NCI-H1417 (cell line): ENCODE measurements at places on chromosomes 6 and 20.

DNA sequence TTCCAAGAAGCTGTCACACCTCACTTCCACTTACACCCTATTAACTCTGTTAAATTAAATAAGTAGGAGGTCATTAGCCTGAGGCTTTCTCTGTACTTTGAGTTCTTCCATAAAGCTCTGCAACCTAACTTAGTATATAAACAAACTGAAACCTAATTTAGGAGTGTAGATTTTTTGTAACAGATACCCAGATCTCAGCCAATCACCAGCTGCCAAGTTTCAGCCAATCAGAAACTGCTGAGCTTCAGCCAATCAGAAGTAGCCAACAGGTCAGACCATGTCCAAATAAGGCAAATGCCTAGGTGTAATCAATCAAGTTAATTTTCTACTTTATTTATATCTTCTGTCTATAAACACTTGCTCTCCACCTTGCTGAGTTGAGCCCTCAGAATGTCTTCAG, 142.7 kb upstream of the SULF2 start:
- no peak for DNase-seq

DNA sequence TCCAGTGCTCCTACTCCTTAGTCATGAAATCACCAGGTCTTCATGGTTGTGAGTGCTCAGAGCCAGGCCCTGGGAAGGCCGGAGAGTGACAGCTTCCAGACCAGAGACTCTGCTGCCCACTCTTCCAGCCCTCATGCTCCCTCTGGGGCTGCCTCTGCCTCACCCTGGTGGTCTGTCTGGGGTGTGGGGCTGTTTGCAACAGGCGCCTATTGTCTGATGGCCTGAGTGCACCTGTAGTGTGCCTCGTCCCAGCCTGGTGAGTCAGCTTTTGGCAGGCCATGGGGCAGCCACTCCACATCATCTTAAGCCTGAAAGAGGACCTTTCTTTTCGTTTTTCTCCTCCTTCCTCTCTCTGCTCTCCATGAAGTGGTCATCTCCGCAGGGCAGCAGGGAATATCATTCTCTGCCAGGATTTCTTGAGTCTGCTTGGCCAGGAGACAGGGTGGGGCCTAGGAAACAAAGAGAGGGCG, 173.8 kb downstream of the VEGFA start:
- no peak for DNase-seq

GRCh38 chr6:113645576-113645970, 211.6 kb upstream of the MARCKS start:
- DNase-seq = no peak

DNA sequence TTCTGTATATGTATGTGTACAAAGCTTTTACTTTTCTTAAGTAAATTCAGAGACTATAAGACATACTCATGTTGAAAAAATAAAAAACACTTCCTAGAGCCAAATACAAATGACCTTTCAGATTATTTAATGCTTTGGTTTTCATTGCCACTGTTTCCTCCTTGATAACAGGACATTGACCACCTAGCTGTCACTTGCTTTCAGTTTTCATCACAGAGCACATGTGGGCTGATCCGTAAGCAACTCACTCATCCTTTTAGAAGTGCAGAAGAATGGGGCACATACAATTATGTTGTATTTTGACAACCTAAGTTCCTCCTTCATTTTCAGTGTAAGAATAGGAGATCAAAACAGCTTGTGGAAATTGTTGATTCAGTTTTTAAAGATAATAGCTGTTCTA, 6.2 kb downstream of the ZBTB2 start:
- no peak for DNase-seq

DNA sequence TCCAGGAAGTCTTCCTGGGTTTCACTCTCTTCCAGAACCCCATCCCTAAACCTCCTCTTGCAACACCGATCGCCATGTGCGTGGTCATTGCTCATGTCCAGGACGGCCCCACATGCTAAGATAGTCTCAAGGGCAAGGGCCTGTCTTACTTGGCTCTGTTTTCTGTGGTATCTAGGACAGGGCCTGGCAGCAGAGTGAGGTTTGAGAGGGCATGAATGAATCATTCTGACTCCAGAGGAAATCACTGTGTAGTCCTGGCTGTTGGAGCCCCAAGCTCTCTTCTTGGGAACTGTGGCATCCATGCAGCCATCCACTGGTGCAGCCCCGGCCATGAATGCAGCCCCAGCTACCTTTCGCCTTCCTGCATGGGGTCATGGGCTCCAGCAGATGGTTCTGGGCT, 12.4 kb downstream of the SIRPA start:
- no peak for DNase-seq

DNA sequence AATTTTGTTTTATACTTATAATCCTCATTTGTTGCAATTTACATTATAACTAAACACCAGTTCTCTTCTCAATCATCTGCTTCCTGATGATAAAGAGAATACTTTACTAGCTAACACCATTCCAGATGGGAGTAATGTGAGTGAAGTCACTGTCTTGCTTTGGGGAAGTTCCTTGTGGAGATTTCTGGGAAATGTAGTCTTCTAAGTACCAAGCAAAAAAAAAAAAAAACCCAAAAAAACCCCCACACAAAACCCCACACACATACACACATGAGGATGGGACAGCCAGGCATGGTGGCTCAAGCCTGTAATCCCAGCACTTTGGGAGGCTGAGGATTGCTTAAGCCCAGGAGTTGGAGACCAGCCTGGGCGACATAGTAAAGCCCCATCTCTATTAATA, 2.2 kb upstream of the SNPH start:
- no peak for DNase-seq

GRCh38 chr20:1391640-1392442, 1.0 kb downstream of the FKBP1A start:
- no peak for DNase-seq

DNA sequence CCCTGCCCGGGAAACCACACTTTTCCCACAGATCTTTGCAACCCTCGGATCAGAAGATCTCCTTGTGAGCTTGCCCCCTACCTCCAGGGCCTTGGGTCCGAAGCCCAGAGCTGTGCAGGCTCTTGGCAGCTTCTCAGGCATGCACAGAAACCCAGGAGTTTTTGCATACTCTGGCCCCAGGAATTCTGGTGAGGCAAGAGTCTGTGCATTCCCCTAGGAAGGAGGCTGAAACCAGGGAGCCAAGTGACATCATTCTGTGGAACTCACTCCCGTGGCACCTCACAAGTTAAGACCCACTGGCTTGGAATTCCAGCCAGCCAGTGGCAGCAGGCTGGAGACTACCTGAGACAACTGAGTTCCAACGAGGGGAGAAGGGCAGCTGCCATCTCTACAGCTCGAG, 100.1 kb downstream of the TNFRSF21 start:
- no peak for DNase-seq

DNA sequence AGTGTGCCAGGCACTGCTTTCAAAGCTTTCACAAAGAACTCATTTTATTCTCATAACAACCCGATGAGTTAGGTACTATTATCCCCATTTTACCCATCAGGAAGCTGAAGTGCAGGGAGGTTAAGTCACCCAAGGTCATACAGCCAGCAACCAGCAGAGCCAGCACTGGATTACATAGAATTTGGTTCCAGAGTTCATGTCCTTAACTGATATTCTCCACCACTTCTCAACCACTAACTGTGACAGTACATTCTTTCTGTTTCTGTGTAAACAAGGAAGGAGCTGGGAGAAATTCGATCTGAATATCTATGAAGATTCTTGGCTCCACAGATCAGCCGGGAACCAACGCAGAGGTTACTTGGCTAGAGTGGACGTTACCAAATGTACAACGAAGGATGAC, 98.0 kb downstream of the KIF16B start:
- peak; percentile 50 for DNase-seq

GRCh38 chr20:1818895-1819294, 76.3 kb upstream of the SIRPA start:
- DNase-seq = no peak

- DNase-seq = no peak
Observed at GRCh38 chr6:41176189-41176588, 13.3 kb upstream of the TREM2 start.

- DNase-seq = no peak
Observed at GRCh38 chr6:151141685-151142084, 98.1 kb upstream of the AKAP12 start.

DNA sequence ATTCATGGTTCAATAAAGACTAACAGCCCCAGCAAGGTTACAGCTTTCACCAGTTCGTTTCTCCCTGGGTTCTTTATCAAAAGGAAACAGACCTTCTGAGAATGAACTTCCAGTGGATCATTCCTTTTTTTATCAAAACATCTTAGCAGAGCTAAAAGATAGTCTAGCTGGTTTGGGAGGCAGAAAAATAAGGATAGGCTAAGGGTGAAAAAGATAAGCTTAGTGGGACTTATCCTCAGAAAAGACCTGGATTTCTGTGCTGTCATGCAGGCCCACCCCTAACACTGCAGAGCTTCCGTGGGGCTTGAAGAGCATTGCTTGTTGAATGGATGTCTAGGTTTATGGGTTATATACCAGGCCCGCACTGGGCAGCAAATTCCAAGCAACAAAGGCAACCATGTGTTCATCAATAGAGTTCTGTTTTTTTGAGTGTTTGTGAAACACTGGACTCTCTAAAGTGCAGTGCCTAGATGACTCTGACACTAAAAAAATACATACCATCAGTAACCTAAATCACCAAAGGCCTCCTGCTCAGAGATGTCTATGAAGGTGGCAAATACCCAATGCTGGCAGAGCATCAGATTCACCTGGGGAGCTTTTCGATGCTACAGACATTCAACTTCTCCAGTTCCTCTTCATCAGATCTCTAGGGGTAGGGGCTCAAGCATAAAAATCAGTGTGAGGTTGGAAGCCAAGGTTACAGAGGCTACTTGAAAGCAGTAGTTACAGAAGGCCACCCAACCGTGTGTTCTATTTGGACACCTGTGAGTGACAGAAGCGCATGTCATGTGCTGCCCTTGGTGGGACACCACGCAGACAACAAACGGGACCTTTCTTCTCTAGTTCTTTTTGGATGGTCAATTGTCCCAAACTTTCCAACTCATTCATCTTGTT, 53.0 kb downstream of the TNFAIP3 start:
- DNase-seq = no peak

GRCh38 chr20:48283470-48284110, 498.3 kb upstream of the SULF2 start:
- DNase-seq = no peak

DNA sequence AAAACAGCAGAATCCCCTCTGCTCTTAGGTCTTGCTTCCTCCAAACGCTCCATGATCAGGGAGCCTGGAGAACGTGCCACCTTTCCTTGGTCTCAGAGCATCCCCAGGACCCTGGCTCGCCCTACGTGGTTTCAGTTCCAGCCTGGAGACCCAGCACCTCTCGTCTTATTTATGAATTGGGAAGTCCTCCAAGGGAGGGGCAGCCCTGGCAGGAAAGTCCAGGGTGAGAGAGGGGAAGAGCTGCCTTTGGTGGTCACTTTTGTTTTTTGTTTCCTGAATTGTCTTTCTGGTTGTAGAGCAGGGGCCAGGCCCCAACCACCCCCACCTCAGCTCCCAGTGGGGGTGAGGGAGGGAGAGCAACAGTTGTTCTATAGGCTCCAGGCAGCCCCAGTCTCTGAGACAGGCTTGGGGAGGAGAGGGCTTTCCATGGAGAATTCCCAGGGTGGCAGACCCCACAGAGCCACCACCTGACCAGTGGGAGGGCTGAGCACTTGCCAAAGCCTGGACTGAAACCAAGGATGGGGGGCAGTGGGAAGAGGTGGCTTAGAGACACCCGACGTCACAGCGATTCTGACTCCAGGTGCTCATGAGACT, 88.8 kb downstream of the PRND start:
- no peak for DNase-seq

- DNase-seq = no peak
Observed at GRCh38 chr20:56690531-56691175, 61.5 kb downstream of the TFAP2C start.

DNA sequence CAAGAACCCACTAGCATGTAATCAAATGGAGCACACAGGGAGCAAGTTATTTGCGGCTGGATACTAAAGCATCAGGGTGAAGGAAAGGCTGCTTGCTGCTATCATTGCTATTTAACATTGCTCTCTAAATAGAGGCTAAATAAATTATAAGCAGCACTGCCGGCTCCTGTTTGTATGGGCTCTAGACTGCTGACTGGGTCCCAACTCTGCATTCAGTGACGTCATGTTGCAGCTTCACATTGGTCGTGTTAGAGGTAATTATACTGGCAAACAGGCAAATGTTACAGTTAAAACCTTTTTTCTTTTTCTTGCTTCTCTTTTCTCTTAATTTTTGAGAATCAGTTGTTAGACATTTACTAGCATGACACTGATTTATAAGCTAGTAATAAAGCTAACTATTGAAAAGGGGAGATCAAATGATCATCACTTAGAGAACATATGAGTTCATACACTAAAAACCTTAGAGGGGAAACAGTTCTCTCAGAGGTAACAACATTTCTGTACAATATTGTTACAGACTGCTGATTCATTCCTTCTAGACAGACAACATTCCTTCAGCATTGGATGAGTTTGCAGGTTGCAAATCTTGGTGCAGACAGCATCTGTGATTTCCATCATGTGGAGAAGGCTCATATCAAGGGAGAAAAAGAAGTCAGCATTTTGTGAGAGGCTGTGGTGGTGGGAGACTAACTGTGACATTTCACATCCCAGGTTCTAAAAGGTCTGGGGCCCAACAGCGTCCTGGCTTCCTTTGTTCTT, 15.9 kb downstream of the RFPL4B start:
- DNase-seq = no peak

DNA sequence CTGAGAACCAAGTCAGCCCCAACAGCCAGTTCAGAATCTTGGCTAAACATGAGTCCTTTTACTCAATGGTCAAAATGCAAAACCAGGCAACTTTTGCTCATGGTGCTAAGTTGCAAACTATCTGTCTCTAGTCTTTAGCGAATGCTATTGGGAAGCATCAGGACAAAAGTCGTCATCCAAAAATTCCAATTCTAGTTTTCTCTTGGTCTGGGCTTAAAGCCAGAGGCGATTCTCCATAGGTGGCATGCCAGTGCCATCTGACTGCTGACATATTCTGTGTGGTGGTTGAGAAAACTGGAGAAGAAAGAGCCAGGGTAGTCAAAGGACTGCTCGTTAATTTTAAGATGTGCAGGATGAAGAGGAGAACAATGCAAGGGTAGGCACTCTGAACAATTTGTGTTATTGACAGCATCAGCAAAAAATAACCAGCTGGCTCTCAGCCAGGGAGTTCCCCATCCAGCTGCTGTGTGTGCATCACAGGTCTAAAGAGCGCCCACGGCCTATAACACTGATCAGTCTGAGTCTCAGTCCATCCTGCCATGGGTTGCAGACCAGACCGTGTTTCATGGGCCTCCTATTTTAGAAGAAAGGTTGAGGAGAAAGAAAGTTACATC, 313.6 kb downstream of the ALDH8A1 start:
- DNase-seq = peak; percentile 40
